Hematopoietic multipotent progenitor cell (in vitro differentiated cells): ENCODE measurements at places on chromosomes 6 and 20. TPM values are rescaled to one million over a fixed set of nuclear protein-coding genes. Genes with fewer than 3 reads are reported as not detected.

DNA sequence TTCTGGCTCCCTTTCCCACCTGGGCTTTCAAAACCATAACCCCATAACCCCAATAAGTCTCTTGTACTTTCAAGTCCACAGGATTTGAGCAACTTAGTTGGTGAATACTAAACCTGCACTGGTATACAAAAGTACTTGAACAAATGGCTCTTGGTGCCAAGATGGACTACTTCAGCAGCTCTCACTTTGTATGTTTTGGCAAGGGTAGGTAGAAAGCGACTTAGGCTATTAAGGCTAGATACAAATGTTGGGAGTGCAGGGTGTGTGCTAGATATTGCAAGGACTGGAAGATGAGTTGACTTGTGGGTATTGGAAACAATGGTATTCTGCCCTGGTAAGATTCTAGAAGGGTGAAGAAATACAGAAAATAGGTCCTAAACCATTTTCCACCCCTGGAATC, 182.6 kb upstream of the MOCS1 start:
- DNase-seq: no peak

DNA sequence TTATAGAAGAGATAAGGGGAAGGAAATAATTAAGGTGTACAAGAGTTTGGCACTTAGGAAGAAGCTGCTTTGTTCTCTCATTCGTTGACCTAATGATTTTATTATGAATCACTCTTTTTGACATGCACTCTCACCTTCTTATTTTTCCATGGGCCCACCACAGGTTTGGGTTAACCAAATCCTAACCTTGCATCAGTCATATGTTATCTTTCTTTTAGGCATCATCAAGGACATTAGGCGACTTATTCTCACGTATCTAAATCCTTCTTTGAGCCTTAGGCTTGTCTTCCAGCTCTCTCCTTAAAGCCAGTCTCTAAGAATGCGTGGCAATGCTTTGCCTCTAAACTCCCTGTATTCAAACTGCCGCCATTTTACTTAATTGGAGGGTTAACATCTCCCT, 58.3 kb downstream of the TNFRSF21 start:
- DNase-seq: no peak

DNA sequence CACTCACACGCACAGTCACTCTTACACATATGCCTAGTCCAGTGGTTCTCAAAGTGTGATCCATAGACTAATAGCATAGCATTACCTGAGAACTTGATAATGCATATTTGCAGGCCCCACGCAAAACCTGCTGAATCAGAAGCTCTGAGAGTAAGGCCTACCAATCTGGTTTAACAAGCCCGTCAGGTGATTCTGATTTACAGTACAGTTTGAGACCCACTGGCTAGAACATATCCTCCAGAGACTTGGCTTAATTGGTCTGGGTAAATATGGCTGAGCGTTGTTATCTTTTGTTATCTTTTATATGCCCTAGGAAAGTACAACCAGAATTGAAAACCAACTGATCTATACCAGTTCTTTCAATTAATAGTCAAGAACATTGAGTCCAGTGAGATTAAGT, 9.6 kb downstream of the TSPYL4 start:
- no peak for DNase-seq

DNA sequence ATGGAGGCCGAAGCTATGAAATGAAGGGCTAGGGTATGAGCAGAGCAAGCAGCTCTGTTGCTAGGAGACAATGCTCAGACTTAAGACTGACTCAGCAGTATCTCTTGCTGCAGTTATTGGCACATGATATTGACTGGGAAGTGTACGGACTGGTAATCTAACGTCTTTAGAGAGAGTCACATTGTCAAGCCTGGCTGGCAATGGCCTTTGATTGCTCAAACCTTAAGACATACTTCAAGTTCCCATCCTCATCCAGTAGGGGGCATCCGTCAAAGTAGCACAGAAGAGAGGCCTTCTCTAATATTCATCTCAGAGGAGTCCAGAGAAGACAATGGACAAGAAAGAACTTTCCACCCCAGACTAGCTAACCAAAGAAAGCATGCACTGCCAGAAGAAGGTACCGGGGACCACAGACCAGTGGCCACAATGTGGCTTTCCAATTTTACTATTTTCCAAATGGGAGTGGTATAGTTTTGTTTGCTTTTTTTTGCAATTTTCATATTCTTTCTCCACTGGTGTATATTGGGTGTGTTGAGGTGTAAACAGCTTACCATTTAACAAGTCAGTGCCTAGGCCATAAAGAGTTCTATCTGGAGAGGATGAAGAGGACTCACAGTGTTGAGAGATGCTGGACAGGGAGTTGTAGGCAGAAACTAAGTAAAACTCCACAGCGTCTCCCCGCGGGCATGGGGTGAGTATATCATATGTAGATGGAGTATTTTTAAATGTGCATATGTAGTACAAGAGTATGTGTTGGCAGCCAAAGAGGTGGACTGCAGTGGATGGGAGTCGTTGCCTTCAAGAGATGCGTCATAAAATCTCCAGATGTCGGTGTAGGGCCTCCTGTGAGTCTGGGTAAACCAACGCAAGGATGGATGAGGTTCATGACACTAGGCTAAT, 36.7 kb downstream of the LRFN2 start:
- peak; percentile 49 for DNase-seq

DNA sequence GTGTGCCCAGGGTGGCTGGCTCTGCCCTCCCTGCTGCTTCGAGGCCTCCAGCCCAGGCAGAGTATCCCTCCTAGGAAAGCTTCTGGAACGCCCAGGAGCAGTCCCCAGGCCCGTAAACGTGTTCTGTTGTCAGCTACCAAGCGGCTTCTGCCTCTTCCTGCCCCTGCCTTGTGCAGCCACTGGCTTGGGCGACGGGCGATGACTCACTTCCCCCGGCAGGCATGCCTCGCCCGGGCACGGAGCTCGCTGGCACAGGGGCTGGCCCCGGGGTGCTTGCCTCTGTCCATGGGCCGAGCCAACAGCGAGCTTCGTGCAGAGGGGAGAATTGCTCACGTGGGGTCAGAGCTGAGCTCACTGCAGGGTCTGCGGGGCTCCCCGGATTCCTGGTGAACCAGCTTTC, 86.7 kb upstream of the THBS2 start:
- no peak for DNase-seq

DNA sequence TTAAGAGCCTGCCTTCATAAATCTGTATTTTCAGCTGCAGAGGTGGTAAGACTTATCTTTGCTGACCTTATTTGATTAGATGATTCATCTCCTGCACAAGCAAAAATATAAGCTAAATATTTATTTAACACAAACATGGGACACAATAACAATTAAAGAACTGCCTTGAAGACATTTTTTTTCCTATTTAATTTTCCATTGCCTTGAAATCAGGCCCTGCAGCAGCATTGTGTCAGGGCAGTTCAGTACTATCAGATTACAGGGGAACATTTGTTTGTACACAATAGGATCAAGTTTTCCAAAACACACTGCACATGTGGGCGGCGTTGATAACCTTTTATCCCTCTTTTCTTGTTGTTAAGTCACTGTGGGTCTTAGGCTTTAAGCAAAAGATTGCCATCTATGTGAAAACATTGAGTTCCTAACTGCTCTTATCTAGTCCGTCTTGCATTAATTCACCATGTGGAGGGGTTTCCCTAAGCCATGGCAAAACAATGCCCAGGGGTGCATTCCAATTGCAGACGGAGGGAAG, 7.4 kb downstream of the ADGRF5 start:
- no peak for DNase-seq

GRCh38 chr6:79203753-79204253, 30.7 kb downstream of the HMGN3 start:
- no peak for DNase-seq

GRCh38 chr6:8492536-8493133, 57.3 kb upstream of the SLC35B3 start:
- no peak for DNase-seq

GRCh38 chr6:16591396-16592222, 169.7 kb downstream of the ATXN1 start:
- no peak for DNase-seq

DNA sequence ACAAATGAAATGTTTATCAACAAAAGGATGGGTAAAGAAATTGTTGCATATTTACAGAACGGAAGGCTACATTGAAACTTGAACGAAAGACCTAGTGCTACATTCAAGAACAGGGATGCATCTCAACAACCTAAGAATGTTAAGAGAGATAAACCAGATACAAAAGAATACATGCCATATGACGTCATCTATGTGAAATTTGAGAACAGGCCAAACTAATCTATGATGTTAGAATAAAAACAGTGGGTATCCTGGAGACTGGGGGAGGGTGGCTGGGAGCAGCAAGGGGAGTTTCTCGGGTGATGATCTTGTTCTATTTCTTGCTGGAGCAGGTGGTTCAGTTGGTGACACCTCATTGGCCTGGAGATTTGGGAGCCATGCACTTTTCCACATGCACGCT, 81.5 kb downstream of the SULF2 start:
- DNase-seq: no peak

DNA sequence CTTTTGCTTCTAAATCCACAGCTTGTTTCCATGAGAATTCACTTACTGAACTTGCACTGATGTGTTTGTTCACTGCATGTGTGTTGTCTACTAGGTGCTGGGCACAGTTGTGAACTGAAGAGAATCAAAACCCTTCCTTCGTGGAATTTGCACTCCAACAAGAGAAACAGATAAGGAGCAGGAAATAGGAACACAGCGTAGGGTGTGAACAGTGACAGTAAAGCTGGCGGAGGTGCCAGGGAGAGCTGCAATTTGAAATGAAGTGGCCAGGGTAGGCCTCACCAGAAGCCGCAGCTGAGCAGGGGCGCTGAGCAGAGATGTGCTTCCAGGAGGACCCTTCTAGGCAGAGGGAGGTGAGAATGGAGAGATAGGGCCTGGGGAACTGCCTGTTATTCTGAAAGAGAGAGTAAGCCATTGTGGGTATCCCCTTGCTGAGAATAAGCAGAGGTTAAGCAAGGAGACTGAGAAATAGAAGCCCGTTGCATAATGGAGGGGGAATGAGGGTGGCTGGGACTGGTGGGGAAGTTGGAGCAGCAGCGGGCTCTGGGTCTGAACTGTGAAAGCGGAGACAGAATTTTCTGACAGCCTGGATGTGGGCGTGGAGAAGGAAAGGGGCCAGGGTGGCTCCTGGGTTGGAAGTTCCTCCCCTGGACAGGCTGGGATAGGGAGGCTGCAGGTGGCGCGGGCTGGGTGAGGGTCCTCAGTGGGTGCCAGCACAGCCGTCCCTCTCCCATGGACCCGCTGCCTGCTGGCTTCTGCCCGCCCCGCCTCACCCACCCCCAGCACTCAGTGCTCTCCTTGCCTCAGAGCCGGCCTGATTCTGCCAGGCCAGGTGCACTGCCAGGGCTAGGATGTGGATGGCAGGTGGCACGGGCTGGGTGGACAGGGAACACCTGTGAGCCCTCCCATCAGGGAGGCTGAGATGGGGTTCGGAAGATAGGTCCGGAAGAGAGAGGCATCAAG, 114.7 kb upstream of the AFDN start:
- no peak for DNase-seq

DNA sequence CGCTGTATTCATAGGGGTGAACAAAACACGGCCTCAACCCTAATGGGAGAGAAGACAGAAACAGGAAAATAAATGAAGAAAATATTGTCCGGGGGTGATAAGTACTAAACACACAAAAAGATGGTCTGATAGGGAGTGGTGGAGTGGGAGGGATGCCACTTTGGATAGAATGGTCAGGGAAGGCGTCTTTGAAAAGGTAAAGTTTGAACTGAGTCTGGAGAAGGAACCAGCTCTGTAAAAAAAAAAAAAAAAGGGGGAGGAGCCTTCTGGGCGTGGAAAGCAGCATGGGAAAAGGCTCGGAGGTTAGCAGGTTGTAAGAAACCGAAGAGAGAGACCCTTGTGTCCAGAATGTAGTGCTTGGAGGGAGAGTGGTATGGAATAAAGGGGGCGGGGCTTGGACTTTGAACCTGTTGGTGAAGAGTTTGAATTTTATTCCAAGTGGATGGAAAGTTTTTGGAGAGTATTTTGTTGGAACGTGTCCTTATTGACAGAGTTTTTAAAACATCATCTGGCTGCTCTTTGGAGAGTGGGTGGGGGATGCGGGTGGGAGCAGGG, 1.8 kb downstream of the CHMP4B start:
- peak; percentile 42 for DNase-seq

DNA sequence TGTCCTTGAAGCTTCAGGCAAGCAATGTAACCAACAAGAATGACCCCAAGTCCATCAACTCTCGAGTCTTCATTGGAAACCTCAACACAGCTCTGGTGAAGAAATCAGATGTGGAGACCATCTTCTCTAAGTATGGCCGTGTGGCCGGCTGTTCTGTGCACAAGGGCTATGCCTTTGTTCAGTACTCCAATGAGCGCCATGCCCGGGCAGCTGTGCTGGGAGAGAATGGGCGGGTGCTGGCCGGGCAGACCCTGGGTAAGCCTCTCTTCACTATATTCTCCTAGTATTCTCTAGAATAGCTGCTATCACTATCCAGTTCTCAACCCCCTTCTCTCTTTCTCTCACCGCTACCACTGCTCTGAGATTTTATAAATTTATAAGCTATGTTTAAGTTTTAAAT, 40.0 kb downstream of the EIF2S2 start:
- DNase-seq: no peak

- no peak for DNase-seq
These were observed 565.9 kb upstream of the RNF217 start for GRCh38 chr6:124396361-124396760.

DNA sequence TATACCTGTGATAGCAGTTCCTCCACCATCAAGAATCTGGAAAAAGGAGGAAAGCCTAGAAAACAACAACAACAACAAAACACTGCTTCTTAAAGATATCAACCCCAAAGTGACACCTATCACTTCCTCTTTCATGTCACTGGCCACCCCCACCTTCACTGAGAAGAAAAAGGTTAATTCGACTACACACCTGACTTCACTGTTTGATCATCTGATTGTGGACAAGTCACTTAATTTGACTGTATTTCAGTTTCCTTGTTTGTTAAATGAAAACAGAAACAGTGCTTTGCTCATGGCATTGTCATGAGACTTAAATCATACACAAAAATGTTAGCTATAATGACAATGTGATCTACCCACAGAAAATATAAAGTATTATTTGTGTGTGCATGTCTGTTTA, 280.6 kb upstream of the SULF2 start:
- no peak for DNase-seq

GRCh38 chr6:34182751-34183531, 37.1 kb upstream of the GRM4 start:
- peak; percentile 30 for DNase-seq

- no peak for DNase-seq
These were observed 32.7 kb upstream of the HCRTR2 start for GRCh38 chr6:55141611-55142010.

- DNase-seq: no peak
These were observed 21.2 kb downstream of the TNFRSF21 start for GRCh38 chr6:47288267-47289090.

MRAP2 gene
- total RNA-seq: not detected

ZSWIM1 gene
- total RNA-seq: 32.6 TPM

SLC16A10 gene
- 3.8 TPM for total RNA-seq

APOM gene
- total RNA-seq: 3.8 TPM

PPP1R14C gene
- under 0.01 TPM for total RNA-seq

RPP21 gene
- total RNA-seq: 32.6 TPM

LY6G5C gene
- 3.5 TPM for total RNA-seq
